ENCODE measurements at places on chromosomes 6 and 20.

- no peak for DNase-seq
Measured at GRCh38 chr6:126380072-126380583, 40.2 kb downstream of the CENPW start.

DNA sequence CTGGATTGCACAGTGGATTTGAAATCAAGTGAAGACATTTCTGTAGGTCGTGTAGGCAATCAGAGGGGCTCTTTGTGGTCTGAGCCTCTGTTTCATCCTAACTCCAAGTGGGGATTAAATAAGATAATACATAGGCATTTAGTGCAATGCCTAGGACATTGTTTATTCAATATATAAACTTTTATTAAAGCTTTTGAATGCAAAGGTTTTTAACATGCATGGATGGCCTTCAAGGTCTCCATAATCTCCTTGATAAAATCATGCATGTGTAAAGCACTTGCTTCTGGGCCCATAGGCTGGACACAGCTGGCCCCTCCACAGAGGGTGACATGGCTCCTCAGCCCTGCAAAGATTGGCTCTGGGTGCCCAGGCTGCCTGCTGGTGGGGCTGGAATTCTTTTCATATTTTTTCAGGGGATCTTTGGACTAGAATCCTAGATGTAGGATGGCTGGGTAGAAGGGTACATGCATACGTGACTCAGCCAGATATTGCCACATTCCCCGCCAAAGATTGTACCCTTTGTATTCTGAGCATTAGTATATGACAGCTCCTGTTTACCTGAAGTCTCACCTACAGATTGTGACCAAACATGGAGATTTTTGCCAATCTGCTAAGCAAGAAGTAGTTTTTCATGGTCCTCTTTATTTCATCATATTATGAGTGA, 19.0 kb upstream of the AVP start:
- DNase-seq = no peak

GRCh38 chr6:27190126-27190525, 57.4 kb upstream of the PRSS16 start:
- no peak for DNase-seq

DNA sequence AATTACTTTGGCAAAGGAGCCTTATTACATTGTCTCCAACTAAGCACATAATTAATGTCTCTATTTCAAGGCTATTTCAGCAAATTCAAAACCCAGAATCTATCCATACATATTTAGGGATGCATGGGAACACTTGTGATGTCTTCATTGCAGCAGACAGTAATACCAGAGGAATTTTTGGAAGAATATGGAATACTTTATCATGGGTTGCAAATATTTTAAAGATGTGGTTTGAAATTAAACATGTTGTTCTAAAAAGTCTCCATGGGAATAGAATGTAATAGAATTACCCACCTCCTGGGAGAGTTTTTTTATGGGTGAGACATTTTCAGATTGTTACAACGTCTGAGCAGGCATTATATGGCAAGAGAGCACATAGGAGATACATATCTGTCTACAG, 170.8 kb downstream of the KCNQ5 start:
- no peak for DNase-seq

DNA sequence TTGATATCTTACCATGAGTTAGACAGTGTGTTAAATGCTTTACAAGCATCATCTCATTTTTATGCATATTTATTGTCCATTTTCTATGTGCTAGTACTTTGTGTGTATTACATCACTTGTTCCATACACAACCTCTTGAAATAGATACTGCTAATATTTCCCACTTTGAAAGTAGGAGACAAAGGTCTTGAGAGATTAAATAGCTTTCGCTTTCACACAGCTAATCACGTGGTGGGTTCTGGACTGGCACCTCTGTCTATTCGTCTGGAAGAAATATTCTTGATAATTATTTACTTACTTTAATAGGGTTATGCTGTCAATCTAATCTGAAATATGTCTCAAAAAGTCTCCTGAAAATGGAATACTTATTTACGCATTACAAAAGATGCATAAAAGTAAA, 30.2 kb downstream of the EPHA7 start:
- DNase-seq = no peak

GRCh38 chr6:155444952-155445903, 10.4 kb downstream of the NOX3 start:
- no peak for DNase-seq

GRCh38 chr20:60928341-60928740, 323.7 kb upstream of the CDH4 start:
- no peak for DNase-seq

DNA sequence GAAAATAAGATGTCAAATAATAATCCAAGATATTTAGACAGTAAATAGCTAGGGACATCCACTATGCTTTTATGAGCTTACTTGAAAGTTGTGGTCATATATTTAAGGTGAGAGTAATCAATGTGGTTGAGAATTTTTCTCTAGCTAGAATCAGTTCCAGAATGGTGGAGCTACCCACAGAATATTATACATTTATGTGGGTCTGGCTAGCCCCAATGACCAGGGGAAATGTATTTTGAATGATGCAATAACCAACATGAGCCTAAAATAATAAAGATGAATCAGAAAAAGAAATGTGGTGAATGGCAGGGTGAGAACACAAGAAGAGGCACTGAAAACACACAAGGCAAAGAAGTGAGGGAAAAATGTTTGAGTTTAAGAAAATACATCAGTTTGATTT, 325.7 kb downstream of the TBC1D32 start:
- no peak for DNase-seq

DNA sequence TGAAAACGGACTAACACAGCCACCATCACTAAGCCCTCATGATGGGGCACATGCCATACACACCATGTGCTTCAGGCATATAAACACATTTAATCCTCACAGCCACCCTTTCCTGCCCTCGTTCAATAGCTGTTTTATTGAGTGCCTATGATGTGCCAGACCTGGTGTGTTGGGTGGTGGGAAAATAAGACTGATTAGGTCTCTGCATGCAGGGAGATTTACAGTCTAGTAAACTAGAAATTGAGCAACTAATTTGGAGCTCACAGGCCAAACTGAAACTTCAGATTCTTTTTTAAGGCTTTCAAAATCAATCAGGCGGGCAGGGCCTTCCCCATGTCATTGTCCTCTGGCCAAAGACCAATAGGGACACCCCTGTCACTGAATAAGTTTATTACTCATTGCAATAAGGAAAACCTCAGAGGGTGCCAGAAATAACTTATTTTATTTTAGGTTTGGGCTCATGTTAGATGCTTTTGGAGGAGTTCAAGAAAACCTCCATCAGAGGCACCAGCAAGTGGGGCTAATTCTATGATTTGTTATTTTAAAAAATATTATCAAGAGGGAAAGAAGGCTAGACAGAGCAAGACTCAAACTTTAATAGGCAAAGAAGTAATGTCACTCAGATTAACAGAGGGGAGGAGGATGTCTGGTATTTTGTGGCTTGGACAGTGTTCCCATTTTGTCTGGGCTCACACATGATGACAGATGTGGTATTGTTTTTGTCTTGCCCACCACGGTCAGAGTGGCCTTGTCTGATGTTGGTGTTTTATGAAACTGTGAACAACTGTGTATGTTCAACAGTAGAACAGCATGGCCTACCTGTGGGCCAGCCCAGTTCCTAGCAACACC, 12.0 kb downstream of the ZFP64 start:
- no peak for DNase-seq

DNA sequence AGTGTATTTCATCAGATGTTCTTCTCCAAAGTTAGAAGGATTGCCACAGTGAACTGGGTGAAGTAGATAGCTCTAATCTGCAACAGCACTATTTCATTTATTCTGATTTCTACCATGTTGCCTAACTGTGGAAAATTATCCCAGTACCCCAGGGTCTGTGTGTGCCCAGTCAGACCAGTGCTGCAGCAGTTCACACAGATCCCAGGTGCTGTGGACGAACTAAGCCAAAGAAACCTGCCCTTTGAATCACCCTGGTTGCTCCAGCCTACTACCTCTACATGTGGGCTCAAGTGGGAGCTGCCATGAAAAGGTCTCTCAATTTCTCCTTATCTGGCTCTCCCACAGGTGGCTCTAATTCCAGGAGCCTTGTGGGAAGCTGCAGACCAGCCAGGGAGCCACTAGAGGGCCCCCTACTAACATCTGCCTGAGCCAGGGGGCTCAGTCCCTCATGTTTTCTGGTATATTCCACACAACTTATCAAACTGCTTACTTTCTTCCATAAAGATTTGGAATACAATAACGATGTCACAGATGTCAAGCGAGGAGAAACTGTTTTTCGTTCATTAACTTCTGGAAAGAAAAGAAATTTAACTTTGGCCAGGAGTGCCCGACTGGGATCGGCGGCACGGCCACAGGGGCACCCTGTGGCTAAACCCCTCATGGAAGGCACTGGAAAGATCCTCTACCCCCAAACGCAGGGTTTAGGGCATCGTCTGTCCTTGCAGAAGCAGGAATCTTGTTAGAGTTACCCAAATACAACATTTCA, 31.6 kb upstream of the LY86 start:
- peak; percentile 77 for DNase-seq

GRCh38 chr6:167467793-167468431, 143.0 kb downstream of the TTLL2 start:
- DNase-seq = no peak

DNA sequence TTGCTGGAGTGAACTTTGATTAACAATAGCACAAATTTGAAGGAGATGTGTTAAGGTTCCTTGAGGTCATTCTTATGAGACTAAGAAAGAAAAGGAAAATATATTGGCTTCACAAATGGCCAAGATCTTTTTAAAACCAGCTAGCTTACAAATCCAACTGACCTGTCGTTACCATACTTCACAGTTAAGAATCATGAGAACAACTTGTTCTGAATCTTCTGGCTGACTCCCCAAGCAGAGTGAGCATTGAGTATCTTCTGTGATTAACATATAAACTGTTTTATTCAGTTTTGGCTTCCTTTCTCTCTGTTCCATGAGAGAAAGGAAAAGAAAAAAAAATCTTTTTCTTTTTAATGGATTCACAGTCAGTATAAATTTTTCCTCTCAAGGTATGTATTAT, 277.1 kb downstream of the KHDC1L start:
- no peak for DNase-seq

- no peak for DNase-seq
Measured at GRCh38 chr20:58014628-58015315, 213.7 kb downstream of the ANKRD60 start.

DNA sequence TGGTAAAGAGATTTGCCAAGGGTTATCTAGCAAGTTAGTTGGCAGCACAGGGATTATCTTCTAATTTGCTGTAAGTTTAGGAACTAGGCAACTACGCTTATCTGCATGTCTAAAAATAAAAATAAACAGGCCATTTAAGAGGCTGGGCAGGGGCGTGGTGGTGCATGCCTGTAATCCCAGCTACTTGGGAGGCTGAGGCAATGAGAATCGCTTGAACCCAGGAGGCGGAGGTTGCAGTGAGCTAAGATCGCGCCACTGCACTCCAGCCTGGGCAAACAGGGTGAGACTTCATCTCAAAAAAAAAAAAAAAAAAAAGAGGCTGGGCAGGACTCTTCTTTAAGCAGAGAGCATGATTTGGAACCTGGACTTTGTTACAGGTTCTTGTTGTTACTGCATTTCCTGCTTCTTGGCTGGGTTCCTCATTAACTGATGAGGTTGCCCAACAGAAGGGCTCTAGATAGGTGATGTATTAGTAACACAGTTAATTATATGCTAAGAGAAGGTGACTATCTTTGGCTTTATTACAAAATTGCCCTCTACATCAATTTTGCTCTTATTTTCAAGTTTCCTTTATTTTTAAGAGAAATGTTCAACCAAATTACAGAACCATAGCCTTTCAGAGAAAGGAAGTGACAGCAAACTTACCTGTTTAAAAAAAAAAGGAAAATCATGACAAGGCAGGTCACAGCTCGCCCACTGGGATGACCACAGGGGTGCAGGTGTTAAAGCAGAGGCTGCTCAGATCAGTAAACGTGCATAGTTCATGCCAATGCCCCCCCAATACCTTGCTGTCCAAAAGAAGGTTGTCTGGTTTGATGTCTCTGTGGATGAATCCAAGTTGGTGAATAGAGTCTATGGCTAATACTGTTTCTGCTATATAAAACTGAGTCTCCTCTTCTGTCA, 32.5 kb downstream of the STK38 start:
- DNase-seq = no peak

GRCh38 chr20:19820555-19821211, 62.6 kb downstream of the RIN2 start:
- DNase-seq = no peak

DNA sequence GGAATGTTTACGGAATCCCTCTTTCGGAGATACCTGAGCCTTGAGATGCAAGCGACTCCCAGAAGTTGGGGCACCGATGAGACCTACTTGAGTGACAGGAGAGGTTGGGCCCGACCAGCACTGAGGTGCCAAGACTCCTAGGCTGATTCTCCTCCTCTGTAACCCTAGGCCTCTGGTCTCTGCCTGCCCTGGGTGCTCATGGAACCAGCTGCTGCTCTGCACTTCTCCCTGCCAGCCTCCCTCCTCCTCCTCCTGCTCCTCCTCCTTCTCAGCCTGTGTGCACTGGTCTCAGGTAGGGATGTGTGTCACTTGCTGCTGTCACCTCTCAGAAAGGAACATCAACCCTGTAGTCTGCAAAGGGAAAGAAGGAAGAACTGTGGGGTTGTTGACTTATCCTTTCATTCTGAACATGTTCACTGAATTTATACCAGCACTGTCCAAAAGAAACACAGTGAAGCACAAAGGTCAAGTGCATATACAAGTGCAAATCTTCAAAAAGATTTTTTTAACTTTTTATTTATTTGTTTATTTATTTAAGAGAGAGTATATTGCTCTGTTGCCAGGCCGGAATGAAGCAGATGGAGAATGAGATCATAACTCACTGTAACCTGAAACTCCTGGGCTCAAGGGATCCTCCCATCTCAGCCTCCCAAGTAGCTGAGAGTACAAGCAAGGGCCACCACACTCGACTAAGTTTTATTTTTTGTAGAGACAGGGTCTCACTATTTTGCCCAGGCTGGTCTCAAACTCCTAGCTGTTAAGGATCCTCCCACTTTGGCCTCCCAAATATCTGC, 913 bp downstream of the BTN2A2 start:
- peak; percentile 30 for DNase-seq

DNA sequence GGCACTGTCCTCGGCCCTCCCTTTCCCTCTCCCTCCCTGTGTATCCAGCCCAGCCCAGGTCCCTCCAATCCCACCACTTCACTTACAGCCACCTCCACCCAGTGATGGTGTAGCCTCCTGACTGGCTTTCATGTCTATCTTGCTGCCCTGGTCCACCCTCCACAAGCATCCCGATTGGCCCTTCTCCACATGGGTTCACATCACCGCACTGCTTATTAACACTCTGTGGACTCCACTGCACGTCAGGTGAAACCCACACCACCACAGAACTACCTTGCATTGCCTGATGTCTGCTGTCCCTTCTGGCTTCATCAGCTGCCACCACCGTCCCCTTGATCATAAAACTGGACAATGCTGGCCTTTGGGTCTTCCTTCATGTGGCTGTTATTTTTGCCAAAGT, 220.4 kb upstream of the ARID1B start:
- DNase-seq = no peak

- DNase-seq = peak; percentile 7
Measured at GRCh38 chr6:152207915-152208714, 400.6 kb downstream of the ESR1 start.

GRCh38 chr6:78909391-78909790, 42.0 kb downstream of the IRAK1BP1 start:
- peak; percentile 29 for DNase-seq

- peak; percentile 93 for DNase-seq
Measured at GRCh38 chr6:31897612-31898382, at the start of gene EHMT2. Gene EHMT2 (minus strand): TSS chr6:31897698. CDS start chr6:31897677, 21 bp downstream.

- DNase-seq = no peak
Measured at GRCh38 chr6:8570256-8570920, 135.0 kb upstream of the SLC35B3 start.

- no peak for DNase-seq
Measured at GRCh38 chr6:149694921-149695320, 23.0 kb downstream of the LATS1 start.

GRCh38 chr6:21084656-21085055, 508.9 kb upstream of the SOX4 start:
- no peak for DNase-seq

GRCh38 chr6:39819676-39820075, 27.5 kb downstream of the DAAM2 start:
- DNase-seq = no peak
